ENCODE measurements at places on chromosomes 12 and 14. TPM values are rescaled to one million over a fixed set of nuclear protein-coding genes. Genes with fewer than 3 reads are reported as not detected.

DNA sequence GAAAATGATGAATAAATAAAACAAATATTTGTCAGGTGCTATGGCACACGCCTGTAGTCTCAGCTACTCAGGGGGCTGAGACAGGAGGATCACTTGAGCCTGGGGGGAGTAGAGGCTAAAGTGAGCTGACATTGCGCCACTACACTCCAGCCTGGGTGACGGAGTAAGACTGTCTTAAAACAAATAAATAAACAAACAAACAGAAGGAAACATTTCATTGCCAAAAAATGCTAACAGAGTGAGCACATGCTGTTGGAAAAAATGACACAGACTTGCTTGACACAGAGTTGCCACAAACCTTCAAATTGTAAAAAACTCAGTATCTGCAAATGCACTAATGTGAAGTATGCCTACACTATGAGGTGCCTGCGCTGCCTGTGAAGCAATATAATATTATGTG, 50.8 kb upstream of the AP4S1 start:
- no peak for DNase-seq

GRCh38 chr12:29012673-29013072, 136.4 kb upstream of the FAR2 start:
- DNase-seq: no peak

DNA sequence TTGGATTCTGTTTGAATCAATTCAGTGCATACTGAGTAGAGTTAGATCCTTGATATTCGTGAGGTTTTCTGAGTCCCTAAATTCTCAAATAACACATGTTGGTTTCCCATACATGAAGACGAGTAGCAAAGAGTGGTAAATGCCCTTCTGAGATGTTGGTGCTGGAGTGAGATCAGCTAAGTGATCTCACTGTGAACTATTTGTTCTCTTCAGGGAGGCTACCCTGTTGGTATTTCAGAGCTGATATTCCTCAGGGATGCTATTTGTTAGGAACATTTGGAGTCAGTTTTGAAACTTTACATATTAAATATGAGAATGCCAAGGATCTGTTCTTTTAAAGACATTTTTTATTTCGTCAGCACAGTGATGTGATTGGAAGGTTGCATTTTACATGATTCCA, 54.7 kb downstream of the SUSD6 start:
- no peak for DNase-seq

GRCh38 chr12:109605599-109606228, 32.1 kb downstream of the MVK start:
- DNase-seq: no peak

DNA sequence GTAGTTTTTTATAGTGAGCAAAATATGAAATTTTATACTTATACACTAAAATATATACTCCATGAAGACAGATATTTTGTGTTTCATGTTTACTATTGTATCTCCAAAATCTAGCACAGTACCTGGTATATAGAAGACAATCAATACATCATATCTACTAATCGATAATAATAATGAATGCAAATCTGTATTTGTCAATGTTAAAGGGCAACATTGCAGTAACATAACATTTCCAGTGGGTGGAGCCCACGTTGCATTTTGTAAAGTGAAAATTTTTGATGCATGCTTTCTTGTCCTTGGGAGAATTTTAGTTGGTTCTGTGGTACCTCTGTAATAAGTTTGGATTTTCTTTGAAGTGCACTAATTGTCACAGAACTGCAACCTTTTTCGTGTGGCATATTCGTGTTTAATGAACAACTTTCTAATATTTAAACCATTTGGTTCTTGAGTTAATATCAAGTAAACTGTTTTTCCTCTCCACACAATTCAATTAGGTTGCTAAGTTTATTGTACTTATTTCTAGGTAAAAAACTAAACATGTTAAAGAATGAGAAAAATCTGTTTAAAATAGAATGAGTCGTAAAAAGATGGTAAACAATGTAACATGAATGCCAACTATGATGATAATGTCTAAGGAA, 47.4 kb downstream of the AVPR1A start:
- peak; percentile 11 for DNase-seq

Gene OAS2
- 5.1 TPM for total RNA-seq

Gene CBX5
- total RNA-seq: 64.3 TPM

Gene LHX5
- total RNA-seq: 0.09 TPM

Data from Daoy (cell line).